ENCODE measurements at places on chromosomes 12 and 14. TPM values are rescaled to one million over a fixed set of nuclear protein-coding genes. Genes with fewer than 3 reads are reported as not detected.

Gene ZCCHC8
- total RNA-seq, result 30.5 TPM

DNA sequence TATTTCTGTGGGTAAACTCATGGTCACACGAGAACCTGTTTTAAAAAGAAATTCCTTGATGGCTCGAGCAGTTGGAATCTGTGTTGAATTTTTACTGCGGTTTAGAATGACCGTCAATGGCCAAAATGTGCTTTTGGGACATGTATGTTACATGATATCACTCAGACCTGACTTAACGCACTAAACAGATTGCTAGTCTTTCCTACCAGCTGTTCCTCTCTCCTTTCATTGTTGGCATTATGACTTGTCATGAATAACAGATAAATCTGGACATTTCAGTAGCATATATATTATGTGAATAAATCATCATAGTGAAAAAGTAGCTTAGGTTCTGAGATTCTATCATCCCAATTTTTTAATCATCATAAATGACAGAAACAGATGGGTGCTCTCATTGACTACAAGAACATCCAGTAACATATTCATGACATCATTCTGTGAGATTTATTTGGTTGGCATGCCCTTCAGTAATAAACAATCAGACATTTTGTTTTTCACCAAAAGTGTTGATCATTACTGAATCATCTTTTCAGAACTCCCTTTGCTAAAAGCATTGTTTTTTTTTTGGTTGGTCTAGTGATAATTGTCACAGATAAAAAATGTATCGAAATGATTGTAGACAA, 57.9 kb upstream of the NAV3 start:
- no peak for DNase-seq

- peak; percentile 80 for DNase-seq
These were observed 594 bp downstream of the TAMALIN start for GRCh38 chr12:52007158-52007921.

DNA sequence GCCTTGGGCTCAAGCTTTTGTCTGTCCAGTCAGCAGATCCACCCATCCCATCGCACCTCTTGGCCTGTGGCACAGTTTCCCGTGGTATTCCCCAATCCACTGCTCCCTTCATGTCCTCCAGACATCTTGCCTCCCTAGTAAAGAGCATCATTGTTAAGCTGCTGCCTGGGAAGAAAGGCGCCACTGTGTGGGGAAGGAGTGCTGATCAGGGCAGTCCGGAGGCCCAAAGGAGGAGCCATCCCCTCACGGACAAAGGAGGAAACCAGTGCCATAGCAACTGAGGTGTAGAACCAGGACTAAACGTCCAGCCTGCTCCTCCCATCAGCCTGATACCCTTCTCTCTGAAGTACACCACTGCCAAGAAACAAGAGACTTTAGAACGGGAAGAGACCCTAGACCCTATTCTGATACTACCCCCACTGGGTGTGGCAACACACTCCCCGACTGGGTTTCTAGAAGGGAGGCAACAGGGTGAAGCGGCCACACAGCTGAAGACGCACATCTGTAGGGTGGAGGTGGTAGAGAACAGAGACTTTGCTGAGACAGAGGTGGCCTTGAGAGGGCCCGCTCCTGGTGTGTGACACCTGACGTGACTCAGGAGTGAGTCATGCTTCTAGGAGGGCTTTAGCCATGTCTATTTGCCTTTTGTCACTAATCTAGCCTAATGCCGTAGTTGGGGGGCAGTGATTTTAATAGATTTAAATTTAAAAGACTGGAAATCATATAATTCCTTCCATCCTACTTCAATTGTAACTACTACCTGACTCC, 185.0 kb downstream of the DPF3 start:
- peak; percentile 64 for DNase-seq

Gene GLI1
- total RNA-seq, result 13.1 TPM

Gene KLHL42
- total RNA-seq, result 15.6 TPM

GRCh38 chr12:115374480-115375185, 690.7 kb upstream of the TBX3 start:
- no peak for DNase-seq

DNA sequence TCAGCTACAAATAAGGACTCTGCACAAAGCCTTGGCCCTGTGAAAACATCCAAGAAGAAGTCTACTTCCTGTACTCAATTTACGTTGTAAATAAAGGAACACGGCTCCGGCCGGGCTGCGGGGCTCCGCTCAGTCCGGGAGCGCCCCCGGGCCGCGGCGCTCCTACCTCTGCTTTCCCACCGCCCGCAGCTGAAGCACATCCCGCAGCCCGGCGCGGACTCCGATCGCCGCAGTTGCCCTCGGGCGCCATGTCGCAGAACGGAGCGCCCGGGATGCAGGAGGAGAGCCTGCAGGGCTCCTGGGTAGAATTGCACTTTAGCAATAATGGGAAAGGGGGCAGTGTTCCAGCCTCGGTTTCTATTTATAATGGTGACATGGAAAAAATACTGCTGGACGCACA, 502.3 kb upstream of the FOXG1 start:
- DNase-seq, result no peak

DNA sequence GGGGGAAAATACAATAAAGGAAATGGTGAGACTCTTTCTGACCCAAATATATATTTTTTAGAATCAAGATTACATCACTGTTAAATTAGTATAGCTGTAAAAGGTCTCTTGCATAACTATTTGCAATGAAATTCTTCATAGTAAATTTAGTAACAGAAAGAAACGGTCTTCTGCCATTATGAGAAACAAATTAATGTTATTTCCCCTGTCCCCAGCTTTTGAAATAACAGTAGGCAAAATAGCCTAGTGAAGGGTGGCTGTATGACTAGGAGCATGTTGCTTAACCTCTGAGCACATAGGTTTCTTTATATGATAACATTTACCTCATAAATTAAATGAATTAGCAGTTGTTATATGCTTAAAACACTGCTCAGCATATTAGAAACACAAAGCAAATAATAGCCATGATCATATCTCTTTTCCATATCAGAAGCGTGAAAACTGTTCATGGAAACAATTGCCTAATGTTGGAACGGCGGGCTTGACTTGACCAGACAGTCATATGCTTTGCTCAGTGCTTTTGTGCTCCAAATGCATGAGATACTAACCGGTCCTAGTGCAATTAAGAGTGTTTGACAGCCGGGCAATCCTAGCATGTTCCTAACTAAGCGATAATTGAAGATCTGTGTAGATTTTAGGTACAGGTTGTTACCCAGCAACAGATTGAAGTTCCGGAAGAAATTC, 24.0 kb downstream of the BHLHE41 start:
- DNase-seq, result no peak

Gene CIROP
- 0.42 TPM for total RNA-seq

GRCh38 chr12:120721866-120722265, 3.8 kb upstream of the ACADS start:
- no peak for DNase-seq

Gene PPP4R4
- 3.0 TPM for total RNA-seq

DNA sequence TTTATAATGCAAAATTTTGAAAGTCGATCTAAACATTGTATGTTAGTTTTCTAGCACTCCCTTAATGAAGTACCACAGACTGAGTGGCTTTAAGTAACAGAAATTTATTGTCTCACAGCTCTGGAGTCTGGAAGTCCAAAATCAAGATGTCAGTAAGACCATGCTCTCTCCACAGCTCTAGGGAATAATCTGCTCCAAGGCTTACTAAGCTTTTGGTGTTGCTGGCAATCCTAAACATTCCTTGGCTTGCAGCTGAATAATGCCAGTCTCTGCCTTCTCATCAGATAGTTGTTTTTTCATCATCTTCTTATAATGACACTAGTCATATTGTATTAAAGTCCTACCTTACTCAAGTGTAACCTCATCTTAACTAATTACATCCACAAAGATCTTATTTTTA, 102.2 kb downstream of the RASSF9 start:
- no peak for DNase-seq
